Activated CD4-positive, alpha-beta T cell treated with anti-CD3 and anti-CD28 coated beads, Interleukin-2, amount 50 U/mL, for 48 hours (primary cell): ENCODE measurements at places on chromosomes 3 and 15.
A peak's percentile ranks its signal among the peaks of the same experiment; 100 is the strongest.

- DNase-seq, result no peak
These were observed 24.5 kb downstream of the CHDH start for GRCh38 chr3:53821631-53822121.

- DNase-seq, result no peak
These were observed 411.4 kb upstream of the TPRG1 start for GRCh38 chr3:188760408-188760807.

GRCh38 chr3:167780214-167780883 is 44.8 kb downstream of the SERPINI1 start:
- no peak for DNase-seq

GRCh38 chr3:145623349-145623748 is 537.6 kb downstream of the PLOD2 start:
- no peak for DNase-seq

GRCh38 chr3:179321668-179322285 is 1.1 kb upstream of the ZNF639 start:
- DNase-seq, result peak; percentile 27

DNA sequence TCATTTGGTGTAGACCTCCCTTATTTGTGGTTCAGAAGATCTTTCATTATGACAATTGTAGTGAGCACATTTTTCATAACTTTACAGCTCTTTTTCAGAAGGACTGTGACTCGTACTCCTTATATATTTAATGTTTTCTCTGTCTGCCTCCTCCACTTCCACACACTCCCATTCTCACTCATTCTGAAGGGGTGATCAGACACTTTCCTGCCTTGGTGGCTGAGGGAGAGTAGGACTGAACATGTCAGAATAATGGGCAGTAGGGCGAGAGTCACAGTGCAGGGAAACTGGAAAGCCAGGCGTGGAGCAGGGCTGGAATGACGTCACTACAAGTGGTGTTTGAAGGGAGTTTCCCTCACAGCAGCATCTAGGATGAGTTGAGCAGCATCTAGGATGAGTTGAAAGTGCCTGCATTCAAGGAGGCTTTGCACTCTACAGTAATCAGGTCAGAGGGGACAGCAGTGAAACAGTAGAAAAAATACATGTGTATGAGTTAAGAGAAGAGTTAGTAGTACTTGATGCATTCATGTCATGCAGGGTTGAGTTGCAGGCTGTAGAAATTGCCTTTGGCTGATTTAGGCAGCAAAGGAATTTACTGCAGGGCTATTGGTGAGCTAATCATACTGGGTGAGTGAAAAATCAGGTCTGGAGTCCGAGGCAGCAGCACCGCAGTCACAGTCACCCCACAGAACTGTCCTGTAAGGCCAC is 36.3 kb upstream of the FBXL22 start:
- peak; percentile 76 for DNase-seq

DNA sequence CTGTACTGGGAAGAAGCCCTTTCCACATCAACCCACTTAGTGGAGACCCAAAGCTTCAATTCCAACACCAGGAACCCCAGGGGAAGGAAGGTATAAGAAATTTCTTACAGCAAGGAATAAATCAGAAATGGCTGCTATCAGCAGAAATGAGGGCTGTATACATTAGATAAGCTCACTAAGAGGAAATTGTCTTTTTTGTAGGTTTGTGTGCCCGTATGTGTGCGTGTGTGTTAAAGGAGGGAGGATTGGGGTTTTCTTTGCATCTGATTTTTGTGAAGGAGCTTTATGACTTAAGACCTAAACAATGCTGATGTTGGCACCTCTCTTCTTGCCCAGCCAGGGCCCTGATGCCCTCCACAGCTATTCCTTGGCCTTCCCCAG is 18.6 kb downstream of the ARRDC4 start:
- DNase-seq, result no peak

DNA sequence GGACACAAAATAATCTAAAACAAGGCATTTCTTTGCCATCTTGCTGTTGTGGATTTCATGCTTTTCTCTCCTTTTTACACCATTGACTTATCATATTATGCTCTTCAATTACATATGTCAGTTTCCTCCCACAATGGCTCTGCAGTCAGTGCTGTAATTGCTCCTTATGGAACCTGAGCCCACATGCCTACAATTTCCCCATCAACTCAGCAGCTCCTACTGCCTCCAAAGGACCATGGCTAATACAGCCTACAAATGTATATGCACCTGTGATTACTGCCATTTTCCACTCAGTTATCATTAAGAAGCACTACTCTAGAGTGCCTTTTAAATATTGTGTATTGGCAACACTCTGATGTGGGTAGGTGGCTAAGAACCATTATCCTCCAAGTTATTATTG is 30.8 kb downstream of the RTP4 start:
- DNase-seq, result no peak

- DNase-seq, result no peak
These were observed 44.8 kb downstream of the POLR2M start for GRCh38 chr15:57751177-57751800.

- no peak for DNase-seq
These were observed 214.9 kb downstream of the CBLB start for GRCh38 chr3:105653868-105654267.

GRCh38 chr3:76954412-76954811 is 85.5 kb upstream of the ROBO2 start:
- DNase-seq, result no peak

DNA sequence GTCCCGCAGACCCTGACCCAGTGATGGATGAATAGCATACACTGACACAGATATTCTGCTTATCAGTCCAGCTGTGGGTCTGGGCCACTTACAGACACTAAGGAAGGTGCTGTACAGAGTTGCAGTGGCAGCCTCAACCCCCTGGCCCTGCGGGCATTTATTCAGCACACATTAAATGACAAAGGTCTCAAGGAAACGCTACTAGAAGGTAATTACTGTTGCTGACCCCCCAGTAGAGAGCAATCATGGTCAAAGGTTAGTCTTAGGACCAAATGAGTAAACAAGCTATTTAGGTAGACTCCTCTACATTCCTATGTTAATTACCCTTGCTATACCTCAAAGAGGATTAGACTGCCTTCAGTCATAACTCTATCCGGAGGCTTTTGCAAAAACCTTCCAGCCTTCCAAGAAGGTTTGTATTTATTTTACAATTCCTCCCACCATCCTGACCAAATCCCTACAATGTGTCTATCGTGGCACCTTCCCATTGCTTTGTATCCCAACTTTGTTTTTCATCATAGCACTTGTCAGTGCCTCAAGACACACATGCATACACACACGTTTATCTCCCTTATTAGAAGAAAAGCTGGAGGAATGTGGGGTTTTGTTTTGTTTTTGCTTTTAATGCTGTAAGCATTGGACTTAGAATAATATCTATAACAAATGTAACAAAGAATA is 227.9 kb downstream of the PYDC2 start:
- no peak for DNase-seq

DNA sequence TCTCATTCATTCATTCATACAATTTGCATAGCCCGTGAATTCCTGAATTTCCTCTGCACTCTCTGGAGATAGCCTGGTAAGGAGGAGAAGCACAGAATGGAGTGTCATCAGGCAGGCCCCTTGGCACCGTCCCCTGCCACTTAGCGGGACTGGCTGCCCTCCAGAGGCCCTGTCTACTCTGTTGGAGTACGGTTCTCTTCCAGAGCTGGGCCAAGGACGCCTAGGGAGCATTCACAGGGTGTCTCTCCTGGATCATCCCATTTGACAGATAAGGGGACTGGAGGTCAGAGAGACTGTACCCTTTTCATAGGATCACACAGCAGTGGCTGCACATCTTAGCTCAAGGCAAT is 48.0 kb downstream of the PTH1R start:
- DNase-seq, result no peak

- DNase-seq, result no peak
These were observed 341.6 kb downstream of the ZNF385D start for GRCh38 chr3:21409401-21409800.
